ENCODE measurements at places on chromosomes 5 and 9.

GRCh38 chr5:101677961-101678360, 618.1 kb downstream of the SLCO4C1 start:
- DNase-seq, result no peak

DNA sequence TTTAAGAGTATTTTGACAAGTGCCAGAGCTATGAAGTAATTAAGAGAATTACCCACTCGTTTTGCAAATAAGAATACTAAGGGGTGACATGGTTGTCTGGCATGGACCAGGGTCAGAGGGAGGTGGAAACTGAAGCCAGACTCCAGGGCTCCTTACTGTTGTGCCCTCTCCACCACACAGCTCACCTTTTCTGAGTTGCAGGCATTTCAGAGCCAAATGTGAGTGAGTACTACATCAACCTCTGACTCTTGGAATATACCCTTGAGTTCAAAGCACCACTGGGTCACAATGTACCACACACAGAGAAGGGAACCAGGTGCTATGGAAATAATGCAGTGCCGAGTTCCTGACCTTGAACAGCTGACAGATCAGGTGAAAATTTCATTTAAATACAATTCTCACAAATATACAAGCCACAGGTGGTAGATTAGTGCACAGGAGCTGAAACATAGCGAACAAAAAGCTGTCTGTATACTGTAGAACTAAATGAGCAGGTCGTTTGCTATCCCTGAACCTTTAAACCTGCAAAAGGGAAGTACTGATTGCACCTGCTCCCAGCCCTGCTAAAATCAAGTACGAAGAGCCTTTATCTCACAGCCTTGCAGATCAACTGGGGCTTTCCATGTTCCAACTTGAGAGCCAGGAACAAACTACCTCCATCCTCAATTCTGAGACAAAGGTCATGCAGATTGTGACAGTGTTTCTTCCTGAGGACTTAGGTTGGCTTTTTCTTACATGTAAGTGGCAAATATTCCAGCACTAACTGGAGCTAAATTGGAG, 57.0 kb downstream of the GOLM1 start:
- DNase-seq, result no peak

DNA sequence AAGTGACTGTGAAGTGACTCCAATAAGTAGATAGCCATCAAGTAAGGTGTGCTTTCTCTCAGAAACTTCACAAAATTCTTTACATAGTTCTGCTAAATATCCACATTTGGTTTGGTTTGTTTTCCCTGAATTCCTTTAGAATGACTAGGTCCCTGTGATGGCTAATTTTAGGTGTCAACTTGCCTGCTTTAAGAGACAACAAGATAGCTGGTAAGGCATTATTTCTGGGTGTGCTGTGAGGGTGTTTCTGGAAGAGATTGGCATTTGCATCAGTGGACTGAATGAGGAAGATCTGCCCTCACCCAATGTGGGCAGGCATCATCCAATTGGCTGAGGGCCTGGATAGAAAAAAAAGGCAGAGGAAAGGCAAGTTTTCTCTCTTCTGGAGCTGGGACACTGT, 8.3 kb upstream of the PTBP3 start:
- DNase-seq, result no peak

GRCh38 chr9:88258601-88259000, 120.3 kb upstream of the SPATA31C2 start:
- no peak for DNase-seq

GRCh38 chr5:143800715-143801114, 11.2 kb upstream of the HMHB1 start:
- DNase-seq, result peak; percentile 97

- DNase-seq, result no peak
These were observed 58.4 kb upstream of the SHC3 start for GRCh38 chr9:89236955-89237573.

DNA sequence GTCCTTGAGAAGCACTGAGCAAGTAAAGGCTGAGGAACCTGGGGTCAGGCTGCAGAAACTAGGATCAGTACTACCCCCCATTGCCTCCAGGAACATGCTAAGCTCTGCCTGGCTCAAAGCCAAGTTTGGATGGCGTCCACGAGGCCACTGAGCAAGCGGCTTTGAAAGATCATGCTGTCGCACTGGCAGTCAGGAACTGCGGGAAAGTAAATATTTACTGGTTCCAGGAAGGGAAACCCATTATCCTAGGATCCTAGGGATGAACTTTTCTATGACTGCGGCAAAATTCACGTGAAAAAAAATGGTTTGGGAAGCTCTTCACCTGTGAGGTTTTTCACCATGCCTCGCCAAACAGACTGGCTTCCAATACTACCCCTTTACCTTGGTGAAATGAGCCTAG, 75.3 kb upstream of the PJA2 start:
- peak; percentile 66 for DNase-seq

- no peak for DNase-seq
These were observed 275.2 kb upstream of the DMAC1 start for GRCh38 chr9:8074713-8075286.
